Right lobe of liver (tissue), 6 donors: ENCODE measurements at places on chromosomes 7 and 10. TPM values are rescaled to one million over a fixed set of nuclear protein-coding genes. Genes with fewer than 3 reads are reported as not detected.

GRCh38 chr10:71651428-71651827 is 68.2 kb downstream of the C10orf105 start:
- no peak for DNase-seq

- no peak for DNase-seq
These were observed 5.3 kb downstream of the CYP26C1 start for GRCh38 chr10:93065675-93066543.

SPDYE1 gene
- not detected for total RNA-seq

MYH16 gene
- total RNA-seq = not detected

LAMB4 gene
- not detected for total RNA-seq

DNA sequence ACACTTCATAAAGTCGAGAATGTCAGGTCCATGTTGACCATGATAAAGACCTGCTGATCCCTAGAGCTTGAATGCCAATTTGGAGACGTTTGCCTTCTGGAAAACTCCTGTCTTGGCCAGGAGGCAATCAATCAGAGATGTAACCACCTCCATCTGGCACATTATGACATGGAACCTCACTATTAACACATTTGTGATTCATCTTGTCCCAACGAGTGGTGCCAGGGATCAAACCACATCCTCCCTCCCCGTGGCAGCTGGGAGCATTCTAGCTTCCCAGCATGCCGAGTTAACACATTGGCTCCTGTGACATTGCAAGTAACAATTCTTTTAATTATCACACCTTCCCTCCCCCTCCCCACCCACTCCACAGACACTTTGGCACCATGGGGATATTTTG is 84.0 kb upstream of the PPP1R17 start:
- no peak for DNase-seq

POM121L12 gene
- total RNA-seq = not detected

GRCh38 chr7:103141753-103142404 is 7.0 kb downstream of the NAPEPLD start:
- no peak for DNase-seq

- no peak for DNase-seq
These were observed 356.6 kb downstream of the BBS9 start for GRCh38 chr7:33485747-33486493.

DNA sequence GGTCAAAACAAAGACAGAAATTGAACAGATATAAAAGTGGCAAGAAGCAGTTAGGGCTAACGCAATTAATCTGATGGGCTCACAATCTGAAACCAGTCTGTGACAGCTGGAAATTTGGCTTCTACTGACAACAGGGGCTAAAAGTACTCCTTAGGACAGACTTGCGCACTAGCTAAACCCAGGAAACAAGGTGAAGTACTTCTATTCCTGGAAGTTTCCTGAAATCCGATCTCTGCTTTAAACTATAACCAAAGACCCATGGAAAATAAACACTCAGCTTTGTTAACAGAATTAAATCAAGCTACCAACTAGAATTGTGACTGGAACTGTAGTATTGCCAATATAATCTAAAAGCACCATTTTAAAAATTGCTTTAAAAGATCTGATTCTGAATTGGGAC is 520.2 kb upstream of the ZWINT start:
- no peak for DNase-seq

MOGAT3 gene
- 10.1 TPM for total RNA-seq

GRCh38 chr7:40047661-40048060 is 86.8 kb downstream of the MPLKIP start:
- DNase-seq = no peak

DNA sequence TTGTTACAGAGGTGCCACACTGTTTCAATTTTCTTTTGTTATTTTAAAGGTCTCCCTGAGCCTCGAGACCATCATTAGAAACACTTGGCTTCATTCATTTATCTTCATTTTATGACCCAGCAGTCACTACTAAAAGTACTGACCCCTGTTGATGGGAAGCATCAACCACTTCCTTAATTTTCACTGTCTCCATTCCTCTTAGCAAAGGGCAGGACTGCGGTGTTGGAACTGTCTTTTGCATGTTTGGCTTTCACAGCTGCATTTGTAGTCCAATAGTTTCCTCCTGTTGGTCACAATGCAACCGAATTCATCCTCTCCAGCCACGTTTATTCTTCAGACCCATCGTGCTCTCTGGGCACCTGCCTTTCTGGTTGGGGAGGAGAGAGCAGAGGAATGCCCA is 46.7 kb upstream of the PDZD8 start:
- no peak for DNase-seq

DNA sequence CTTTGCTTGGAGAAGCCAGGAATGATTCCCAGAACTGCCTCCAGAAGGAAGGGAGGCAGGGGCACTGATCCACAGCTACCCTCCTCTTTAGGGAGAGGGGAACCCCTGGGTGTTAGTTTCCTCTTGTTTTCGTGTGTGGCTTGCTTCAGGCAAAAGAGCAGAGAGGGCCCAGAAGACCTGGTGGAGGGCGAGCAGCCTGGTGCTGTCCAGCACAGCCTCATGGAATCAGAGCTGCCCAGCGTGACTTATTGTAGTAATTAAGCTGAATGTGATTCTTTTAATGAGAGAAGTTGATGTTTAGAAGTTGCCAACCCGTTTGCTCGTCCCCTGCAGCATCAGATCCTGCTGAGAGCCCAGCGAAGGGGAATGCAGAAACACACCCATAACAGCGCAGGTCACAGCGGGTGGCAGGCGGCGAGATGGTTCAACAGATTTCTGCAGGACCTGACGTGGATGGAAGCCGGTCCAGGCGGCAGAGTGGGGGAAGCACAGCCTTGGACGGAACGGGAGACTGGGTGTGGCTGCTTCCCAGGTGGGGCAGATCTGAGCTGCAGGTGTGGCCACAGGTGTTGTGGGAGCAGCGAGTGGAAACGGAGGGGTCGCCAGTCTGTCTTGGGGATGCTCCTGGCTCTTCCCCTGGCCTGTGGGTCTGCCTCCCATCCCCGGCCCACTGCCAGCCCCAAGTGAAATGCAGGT is 53.7 kb upstream of the SHH start:
- DNase-seq = no peak

DNA sequence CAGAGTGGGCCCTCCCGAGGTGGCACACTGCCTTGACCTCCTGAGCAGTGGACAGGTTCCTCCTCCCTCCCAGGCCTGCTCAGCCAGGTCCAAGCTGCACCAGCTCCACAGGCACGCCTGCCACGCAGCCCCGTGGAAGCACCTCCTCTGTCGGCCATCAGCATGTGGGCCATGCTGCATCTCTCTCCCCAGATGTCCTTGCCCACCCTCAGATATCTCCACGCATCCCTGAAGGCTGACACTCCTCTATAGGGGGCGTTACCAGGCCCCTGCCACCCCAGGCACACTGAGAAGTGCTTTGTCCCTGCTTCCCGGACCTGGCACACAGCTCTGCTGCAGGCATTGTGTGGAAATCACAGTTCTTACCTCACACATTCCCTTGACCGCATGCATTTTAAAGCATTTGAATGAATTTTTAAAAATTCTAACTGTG is 598.5 kb downstream of the SDK1 start:
- no peak for DNase-seq

- DNase-seq = no peak
These were observed 244.3 kb upstream of the PHYHIPL start for GRCh38 chr10:58932126-58932525.

- peak; percentile 78 for DNase-seq
These were observed at the start of gene ZNF316 for GRCh38 chr7:6636741-6637543. Gene ZNF316 (plus strand): TSS chr7:6637318. CDS start chr7:6642410, 5,092 bp downstream.

C7orf57 gene
- not detected for total RNA-seq

GRCh38 chr10:86692664-86693063 is 24.4 kb downstream of the LDB3 start:
- no peak for DNase-seq

PSMA2 gene
- 79.5 TPM for total RNA-seq

GRCh38 chr7:111126987-111127386 is 36.1 kb downstream of the LRRN3 start:
- no peak for DNase-seq

DNA sequence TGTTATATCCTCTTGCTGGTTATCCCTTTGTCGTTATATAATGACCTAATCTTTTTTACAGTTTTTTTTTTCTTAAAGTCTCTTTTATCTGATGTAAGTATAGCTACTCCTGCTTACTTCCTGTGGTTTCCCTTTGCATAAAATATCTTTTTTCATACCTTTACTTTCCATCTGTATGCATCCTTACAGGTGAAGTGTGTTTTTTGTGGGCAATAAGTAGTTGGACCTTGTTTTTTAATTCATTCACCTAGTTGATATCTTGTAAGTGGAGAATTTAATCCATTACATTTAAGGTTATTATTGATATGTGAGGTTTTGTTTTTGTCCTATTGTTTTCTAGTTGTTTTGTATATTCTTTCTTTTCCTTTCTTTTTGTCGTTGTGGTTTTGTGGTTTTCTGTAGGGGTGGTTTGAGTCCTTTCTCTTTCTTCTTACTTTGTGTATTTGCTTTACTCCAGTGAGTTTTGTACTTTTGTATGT is 168.6 kb downstream of the MLLT10 start:
- DNase-seq = no peak

- no peak for DNase-seq
These were observed 217.4 kb downstream of the MAD1L1 start for GRCh38 chr7:2015251-2015871.

FZD1 gene
- total RNA-seq = 1.7 TPM

DNA sequence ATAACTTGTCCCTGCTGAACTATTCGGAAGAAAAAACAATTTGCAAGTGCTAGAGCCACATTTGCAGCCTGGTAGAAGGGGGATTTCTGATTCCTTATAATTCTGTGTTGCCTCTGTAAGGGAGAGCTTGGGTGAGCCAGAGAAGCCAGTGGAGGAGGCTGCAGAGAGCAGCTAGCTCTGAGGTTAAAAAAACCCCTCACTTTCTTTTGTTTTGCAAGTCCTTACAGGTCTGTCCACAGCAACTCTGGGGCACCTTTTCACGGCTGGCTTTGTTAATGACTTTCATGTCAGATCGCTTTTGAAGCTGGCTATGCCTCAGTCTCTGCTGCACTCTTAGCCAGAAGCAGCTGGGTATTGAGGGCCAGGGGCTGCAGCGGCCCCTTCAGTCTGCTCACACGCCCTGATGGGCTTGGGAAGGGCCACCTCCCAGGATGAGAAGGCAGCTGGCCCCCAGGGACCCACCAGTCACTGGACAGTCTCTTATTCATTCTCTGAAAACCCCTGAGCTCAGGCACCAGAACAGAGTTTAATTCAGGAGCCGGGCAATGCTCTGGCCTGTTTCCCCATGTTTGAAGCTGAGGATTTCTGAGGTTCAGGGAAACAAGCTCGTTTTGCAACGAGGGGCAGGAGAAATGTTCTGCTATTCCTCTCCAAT is 30.9 kb downstream of the TRIM8 start:
- no peak for DNase-seq

DNA sequence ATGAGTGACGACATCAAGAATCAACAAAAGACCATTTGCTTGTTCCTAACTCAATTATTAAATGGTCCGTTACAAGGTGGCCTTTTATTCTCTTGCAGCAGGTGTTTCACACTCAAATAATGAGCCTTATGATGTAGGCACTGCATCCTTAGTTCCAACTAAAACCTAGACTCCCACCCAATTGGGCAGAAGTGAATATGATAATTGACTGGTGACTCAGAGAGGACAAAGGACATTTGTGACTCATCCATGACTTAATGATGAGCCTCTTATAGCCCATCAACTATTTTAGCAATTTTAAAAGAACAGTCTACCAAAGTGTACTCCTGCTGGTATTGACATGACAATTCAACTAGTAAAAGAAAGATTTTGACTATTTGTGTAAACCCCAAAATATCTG is 1027.8 kb upstream of the PHF14 start:
- DNase-seq = no peak

CLCN1 gene
- total RNA-seq = not detected

C7orf33 gene
- total RNA-seq = not detected

- no peak for DNase-seq
These were observed 29.3 kb downstream of the PIK3AP1 start for GRCh38 chr10:96690755-96691730.

TWIST1 gene
- total RNA-seq = not detected

LIPA gene
- total RNA-seq = 59.5 TPM

GRCh38 chr7:82050792-82051191 is 280.9 kb upstream of the HGF start:
- DNase-seq = no peak

LDB3 gene
- 0.07 TPM for total RNA-seq

DNA sequence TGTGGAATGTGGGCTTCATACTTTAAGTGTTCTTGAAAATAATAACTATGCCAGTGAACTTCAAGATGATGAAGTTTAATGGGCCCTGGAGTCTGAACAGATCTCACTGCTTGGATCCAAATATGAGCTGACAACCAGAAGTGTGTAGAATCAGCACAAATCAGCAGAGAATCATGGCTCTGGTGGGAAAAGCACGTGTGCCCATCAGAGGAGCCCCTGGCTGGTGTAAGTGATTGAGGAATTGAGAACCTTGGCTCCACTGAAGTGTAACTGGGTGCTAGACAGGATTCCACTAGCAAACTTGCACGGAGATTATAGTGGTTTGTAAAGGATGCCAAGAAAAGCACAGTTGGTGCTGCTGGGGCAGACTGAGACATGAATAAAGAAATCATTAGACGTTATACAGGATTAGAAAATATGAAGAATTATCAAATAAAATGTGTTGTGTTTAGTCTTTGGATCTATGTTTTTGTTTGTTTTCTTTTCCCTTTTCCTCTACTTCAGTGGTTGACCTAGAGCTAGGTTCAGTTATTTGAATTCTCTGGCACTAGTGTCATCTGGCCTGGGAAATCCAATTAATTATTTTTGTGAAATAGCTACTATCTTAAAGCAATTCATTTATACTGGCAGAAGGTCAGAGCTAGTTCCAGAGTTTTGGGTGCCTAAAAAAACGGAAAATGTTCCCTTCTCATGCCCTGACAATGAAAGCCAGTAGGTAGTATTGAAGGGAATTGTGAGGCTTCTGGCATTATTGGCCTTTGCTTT is 175.7 kb upstream of the MEOX2 start:
- DNase-seq = no peak

DNA sequence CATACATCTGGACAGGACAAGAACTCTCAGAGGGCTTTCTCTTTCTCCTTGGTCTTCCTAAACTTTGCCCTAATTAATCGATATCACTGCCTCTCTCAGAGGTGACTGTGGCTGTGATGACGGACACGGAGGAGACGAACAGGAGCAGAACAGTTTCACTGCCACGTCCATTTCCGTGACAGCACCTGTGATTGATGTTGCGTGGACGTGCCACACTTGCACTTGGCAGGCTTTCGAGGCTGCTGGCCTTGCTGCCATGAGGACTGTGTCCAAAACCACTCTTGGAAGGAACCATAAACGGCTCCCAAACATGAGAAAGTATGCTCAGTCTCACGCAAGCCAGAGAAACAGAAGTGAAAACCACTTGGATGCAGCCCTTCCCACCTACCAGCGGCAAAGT is 308.1 kb downstream of the DNAJB6 start:
- no peak for DNase-seq

GRCh38 chr10:65838811-65839210 is 1087.0 kb upstream of the LRRTM3 start:
- DNase-seq = no peak

DNA sequence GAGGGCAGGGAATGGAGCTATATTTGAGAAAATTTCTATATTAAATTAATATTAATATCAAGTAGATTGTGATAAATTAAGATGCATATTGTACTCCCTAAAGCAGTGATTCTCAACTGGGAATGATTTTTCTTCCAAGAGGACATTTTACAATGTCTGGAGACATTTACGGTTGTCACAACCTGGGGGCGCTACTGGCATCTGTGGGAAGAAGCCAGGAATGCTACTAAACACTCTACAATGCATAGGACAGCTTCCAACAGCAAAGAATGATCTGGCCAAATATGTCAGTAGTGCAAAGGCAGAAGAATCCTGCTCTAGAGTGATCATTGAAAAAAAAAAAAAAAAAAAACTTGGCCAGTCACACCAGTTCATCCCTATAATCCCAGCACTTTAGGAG is 100.0 kb downstream of the LSM5 start:
- DNase-seq = no peak
